Stimulated activated CD8-positive, alpha-beta memory T cell treated with anti-CD3 and anti-CD28 coated beads, Interleukin-12 subunit alpha, Interleukin-12 subunit beta, amount 100 ng/mL, for 1 hour (primary cell): ENCODE measurements at places on chromosomes 7 and 10.

DNA sequence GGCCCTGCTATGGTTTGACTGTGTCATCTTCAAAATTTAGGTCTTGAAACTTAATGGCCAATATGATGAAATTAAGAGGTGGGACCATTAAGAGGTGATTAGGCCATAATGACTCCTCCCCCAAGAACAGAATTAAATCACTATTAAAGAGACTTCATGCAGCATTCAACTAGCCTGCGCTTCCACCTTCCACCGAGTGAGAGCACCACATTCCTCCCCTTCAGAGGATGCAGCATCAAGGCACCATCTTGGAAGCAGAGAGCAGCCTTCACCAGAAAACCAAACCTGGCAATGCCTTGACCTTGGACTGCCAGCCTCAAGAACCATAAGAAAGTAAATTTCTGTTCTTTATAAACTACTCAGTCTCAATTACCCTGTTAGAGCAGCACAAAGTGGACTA, 371.1 kb upstream of the NFE2L3 start:
- DNase-seq: no peak

DNA sequence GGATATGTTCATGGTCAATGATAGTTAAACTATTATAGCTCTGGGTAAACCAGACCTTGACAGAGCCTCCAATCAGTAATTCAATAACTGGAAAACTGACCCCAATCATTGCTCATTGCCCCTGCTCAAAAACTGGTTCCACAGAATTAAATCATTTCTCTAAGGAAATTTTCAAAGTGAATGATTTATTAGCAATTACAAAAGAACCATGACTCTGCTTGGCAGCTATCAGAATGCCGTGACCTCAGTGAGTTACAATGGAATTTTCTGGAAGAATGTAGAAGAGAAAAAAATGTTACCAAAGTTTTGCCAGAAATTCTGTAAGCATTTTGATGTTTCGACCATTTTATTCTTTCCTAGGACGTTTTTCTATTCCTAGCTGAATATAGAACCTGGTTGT, 106.8 kb upstream of the APBB1IP start:
- DNase-seq: no peak

- no peak for DNase-seq
These were observed 2.1 kb downstream of the CTBP2 start for GRCh38 chr10:125158275-125158600.

- DNase-seq: no peak
These were observed 340.4 kb downstream of the OTUD1 start for GRCh38 chr10:23779301-23779700.

DNA sequence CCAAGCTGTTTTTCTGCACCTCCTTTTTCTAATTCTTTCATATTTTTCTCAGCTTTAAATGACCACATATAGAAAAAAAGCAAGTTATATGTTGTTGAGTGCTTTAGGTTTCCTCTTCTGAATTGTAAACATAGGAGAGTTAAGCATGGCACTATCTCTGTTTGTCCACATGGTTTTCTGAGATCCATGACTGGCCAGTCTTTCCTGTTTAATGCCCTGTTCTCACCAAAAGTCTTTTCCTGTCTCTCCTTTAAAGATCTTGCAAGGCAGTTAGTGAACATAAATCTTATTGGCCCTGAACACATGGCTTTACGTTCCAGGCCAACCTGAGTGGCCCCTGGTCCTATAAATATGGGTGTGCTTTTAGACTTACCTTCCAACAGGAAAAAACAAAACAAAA, 19.4 kb downstream of the TRPV5 start:
- no peak for DNase-seq

- no peak for DNase-seq
These were observed 243.0 kb upstream of the MGMT start for GRCh38 chr10:129224065-129224464.

GRCh38 chr10:129079705-129080104, 387.3 kb upstream of the MGMT start:
- no peak for DNase-seq

DNA sequence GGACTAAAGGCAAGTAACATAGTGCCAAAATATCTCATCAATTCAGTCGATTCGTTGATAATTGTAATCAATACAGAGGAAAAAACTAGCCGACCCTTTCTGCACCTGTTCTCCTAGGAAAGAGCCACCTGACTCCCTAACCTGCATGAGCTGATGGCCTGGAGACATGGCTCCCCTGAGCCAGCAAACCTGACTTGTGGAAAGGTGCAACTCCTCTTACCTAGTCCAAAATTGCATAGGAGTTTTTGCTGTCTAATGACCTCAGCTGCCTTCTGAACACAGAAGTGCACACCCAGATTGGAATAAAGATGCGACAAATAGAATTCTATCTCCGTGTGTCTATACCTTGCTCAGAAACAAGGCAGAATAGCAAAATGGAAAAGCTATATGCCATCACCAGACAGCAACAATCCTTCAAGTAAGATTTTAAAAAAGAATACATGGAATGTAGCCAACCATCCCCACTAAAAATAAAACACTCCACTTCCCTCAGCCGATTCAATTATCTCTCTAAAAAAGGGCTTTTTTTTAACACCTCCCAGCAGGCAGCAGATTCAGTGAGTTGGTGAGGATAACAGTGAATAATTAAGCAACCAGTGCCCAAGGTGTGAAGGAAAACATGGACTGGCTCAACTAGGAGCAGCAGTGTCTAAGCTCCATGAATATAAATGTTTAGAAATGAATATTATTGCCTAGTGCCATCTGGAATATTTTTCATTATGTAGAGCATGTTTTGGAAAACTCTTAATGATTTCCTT, 26.6 kb upstream of the LMTK2 start:
- no peak for DNase-seq

GRCh38 chr10:93438613-93439253, 43.4 kb downstream of the MYOF start:
- DNase-seq: no peak

- DNase-seq: no peak
These were observed 22.7 kb downstream of the LSMEM1 start for GRCh38 chr7:112503361-112503972.

GRCh38 chr10:95319239-95319638, 28.4 kb upstream of the PDLIM1 start:
- DNase-seq: no peak

DNA sequence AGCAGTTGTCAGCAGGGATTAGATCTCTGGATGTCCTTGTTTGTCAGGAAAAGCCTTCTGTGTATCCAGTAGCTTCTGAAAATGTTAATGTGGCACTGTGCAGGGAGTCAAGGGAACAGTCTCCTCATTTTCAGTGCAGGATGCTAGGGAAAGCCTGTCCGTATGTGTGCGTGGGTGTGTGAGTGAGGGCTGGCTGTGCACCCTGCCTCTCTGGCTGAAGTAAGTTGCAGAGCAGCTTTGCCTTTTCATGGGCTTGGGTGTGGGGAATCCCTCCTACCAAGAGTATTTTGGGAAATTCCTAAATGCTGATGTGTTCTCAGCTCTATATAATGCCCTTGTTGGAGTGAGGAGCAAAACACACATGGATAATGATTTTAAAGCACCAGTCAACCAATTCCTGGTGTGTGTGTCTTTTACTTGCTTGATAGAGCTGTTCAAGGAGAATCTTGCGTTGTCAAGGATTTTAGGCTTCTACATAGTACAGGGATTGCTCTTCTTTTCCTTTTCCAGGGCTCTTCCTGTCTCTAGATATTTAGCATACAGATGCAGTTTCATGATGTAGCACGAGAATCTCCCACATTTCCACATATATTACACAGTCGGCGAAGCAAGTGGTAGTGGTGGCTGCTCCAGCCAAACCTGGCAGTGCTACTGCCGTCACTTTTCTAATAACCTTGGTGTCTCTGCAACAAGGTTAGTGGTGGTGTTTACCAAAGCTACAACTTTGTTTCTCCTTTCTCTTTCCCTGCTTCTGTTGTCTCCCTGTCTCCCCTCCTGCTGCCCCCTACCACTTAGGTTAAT, 92.8 kb downstream of the MCU start:
- DNase-seq: no peak

DNA sequence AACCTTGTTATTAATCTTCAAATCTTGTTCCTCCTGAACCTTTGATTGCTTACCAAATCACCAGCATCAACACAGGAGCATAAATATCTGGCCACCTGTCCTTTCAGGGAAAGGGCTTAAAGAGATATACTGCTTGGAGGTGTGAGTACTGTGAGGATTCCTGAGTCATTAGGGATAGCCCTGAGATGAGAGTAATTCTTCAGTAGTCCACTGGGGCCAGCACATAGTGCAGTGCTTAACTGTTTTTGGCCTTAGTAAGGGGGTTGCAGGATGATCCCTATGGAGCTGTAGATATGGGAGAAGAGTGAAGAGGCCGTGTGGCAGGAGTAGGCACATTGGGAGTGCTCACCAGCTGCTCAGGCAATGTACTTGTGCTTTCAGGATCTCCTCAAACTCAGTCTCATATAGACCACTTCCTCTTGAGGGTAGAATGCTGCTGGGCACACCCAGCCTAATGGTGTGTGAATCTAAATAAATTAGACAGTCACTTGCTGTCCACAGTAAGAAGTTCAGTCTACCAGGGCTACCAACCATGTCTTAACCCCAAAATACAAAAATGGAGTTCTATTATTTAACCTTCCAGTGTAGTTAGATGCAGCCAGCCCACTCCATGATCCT, 26.5 kb upstream of the GPR141 start:
- DNase-seq: no peak

DNA sequence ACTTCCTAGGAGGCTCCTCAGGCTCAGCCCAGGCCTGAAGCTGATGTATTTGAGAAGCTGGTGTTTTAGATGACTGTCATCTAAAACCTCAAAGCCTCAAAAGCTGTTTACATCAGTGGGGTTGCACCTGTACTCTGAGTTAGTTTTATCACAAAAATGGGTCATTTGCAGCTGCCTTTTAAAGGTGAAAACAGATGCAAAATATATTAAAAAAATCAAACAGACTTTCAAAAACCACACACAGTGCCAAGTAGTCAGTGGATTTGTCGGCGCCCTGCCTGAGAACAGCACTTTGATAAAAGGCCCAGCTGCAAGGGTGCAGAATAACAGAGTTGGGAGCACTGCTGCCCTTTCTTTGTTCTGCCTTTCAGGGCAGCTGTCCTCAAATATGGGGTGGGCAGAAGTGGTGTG, 103.0 kb downstream of the VOPP1 start:
- no peak for DNase-seq

DNA sequence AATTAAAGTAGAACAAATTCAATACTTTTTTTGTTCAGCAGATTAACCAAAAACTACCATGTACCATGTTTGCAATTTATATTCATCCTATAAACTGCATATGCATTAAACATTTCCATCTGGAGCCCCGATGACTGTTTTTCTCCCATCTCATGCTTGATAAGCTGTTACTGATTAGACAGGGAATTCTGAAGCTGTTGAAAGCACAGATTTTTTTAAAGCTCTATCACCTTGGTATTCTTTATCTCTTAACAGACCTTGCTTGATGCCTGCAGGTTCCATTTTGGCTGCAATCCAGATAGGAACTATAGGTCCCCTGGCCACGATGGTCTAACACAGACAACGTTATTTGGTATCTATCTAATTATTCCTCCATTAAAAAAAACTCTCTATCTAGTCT, 961.7 kb downstream of the CNTNAP2 start:
- DNase-seq: no peak

GRCh38 chr7:127264219-127264618, 11.5 kb upstream of the GRM8 start:
- DNase-seq: no peak

GRCh38 chr7:6279341-6279740, 6.9 kb upstream of the CYTH3 start:
- DNase-seq: no peak

GRCh38 chr10:61389887-61390286, 63.3 kb downstream of the TMEM26 start:
- no peak for DNase-seq

GRCh38 chr7:102270178-102270887, 16.3 kb upstream of the SH2B2 start:
- DNase-seq: no peak

DNA sequence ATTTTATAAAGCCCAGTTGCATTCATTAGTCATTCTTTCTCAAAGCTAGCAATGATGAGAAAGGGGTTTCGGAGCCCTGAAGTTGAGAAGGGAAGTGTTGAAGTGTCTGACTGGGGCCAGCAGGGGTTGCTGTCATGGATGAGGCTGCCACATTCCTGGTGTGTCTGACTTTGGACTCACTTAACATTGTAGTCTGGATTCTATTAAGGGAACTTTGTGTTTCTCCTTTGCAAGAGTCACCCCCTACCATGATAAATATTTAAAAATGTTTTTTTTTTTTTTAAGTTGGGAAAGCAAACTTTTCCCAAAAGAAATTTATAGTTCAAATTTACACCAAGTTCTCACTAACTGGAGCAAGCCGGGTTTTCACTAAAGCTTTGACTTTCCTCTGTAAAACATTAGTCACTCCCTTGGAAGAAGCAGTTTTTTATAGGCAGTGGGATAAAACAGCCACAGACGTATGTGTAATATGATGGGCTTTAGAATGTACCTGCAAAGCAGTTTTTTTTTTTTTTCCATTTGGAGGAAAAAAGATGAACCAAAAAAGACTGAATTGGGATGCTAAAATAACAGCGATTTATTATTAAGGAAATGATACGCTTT, 243.6 kb downstream of the TWIST1 start:
- no peak for DNase-seq

GRCh38 chr7:127290801-127291361, 38.1 kb upstream of the GRM8 start:
- DNase-seq: no peak

GRCh38 chr10:89642193-89642592, 2.8 kb downstream of the PANK1 start:
- DNase-seq: no peak

GRCh38 chr10:132104062-132104461, 38.3 kb downstream of the JAKMIP3 start:
- DNase-seq: no peak

- no peak for DNase-seq
These were observed 31.6 kb downstream of the VIPR2 start for GRCh38 chr7:159113056-159113455.

GRCh38 chr7:50735333-50735732, 47.4 kb downstream of the GRB10 start:
- DNase-seq: no peak

DNA sequence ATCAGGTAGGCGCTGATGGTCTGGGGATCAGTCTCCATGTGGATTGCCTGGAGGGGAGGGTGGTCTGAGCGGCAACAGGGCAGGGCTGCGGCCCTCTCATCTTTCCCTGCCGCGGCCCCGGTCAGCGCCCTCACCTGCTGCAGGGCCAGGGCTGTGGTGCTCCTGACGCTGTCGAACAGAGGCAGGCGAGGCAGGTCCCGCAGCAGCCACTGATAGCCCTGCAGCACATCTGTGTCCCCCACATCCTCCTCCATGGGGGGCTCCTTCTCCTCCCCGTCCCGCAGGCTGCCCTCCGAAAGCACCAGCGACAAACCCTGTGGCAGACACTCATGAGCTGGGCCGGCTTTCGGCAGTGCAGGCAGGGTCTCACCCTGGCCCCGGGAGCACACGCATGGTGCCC, 19.0 kb downstream of the INTS1 start:
- no peak for DNase-seq
